ENCODE measurements at places on chromosomes 12 and 14.

DNA sequence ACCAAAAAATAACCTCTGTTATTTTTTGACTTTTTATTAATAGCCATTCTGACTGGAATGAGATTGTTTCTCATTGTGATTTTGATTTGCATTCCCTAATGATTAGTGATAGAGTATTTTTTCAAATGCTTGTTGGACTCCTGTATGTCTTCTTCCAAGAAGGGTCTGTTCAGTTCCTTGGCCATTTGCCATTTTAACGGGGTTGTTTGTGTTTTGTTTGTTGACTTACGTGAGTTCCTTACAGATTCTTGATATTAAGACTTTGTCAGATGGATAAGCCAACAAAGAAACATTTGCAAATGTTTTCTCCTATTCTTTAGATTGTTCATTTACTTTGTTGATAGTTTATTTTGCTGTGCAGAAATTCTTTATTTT, 651.6 kb upstream of the LRFN5 start:
- DNase-seq = no peak

DNA sequence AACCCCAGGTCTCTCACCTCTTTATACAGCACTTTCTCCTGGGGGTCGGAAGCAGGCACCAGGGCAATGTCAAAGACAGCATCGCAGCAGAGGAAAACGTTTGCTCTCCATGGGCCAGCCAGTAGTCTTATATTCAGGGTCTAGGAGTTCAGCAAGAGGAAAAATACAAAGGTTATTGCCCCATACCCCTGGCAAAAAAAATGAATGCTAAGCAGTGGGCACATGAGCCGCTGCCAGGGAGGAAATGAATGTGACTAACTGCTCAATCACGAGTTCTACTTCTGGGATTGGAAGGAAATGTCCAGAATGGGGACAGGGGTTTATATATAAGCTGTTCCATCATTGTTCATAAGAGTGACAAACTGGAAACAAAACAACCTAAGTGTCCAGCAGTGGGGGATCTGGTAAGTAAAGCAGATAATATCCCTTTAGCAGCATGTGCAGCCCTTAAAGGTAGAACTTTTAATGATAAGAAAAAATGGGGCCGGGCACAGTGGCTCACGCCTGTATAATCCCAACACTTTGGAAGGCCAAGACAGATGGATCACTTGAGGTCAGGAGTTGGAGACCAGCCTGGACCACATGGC, 53.8 kb downstream of the PHETA1 start:
- DNase-seq = no peak

DNA sequence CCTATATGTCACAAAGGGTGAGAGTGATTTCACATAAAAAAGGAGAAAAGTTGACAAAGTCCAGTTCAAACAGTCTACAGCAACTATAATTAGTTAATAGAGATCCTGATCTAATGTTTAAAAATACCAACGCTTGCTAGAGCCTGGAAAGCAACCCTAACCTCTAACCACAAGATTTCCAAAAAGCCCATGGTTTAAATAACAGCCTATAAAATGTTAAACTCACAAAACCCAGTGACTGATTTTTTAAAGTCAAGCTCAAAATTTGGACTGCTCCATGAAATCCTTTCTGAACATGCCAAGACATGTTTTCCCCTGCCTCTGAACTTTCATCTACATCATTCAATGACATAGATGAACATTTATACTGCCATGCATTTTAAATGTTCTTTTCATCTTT, 81.6 kb downstream of the PLEKHG7 start:
- DNase-seq = no peak

DNA sequence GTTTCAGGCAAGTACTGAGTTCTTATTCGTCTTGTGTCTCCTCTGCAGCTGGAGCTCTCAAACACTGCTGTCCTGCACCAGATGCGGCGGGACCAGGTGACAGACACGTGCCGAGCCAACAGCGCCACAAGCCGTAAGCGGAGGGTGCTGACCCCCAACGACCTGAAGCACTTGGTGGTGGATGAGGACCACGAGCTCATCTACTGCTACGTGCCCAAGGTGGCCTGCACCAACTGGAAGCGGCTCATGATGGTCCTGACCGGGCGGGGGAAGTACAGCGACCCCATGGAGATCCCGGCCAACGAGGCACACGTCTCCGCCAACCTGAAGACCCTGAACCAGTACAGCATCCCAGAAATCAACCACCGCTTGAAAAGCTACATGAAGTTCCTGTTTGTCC, 201.2 kb downstream of the SLC41A2 start:
- no peak for DNase-seq

GRCh38 chr14:24139272-24139934, 2.0 kb downstream of the EMC9 start:
- no peak for DNase-seq

Data from large intestine (tissue), 12 donors.